ENCODE measurements at places on chromosomes 5 and 9.

DNA sequence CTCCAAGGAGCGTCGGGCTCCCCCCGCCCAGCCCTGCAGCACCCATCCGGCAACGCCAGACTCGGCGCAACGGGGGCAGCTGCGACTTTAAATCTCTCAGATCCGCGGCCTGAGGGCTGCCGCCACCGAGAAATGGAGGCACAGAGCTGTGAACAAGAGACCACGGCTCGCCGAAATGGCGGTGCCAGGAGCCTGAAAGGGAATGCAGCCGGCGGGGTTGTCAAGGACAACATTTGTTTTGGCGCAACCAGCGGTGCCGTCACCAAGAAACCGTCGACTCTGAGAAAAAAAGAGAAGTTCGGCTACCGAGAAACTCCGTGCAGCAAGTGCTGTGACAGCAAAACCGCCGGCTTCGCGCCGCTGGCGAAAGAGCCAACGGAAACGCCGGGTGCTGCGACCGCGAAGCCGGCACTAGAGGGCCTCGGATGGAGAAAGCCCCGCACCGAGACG is 2.1 kb upstream of the ANXA2R start:
- H3K4me1 ChIP-seq = peaks cover 24% of the 10 kb centered on the region

DNA sequence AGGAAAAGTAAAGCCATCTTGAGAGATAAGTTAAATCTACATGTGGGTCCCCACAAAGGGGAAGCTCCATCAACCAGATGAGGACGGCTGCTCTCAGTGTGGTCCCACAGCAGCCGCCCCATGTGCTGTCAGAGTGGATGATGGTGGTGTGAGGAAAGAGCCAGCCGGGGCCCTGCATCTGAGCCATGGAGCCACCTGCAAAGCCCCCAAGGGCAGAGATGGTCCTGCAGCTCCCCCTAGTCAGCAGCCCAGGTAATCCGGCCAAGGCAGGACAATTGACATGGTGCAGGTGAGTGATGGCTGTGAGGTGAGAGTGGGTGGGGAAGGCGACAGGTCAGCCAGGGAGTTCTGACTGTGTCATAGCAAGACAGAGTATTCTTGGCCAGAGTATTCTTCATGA is 458.8 kb downstream of the ICE1 start:
- H3K36me3 ChIP-seq = no peaks in the 10 kb centered on the region
- H3K4me1 ChIP-seq = no peaks in the 10 kb centered on the region
- no peak overlapping the region for H3K4me3 ChIP-seq
- no peaks in the 10 kb centered on the region for H3K27me3 ChIP-seq
- H3K27ac ChIP-seq = no peak overlapping the region
- no peak for DNase-seq

DNA sequence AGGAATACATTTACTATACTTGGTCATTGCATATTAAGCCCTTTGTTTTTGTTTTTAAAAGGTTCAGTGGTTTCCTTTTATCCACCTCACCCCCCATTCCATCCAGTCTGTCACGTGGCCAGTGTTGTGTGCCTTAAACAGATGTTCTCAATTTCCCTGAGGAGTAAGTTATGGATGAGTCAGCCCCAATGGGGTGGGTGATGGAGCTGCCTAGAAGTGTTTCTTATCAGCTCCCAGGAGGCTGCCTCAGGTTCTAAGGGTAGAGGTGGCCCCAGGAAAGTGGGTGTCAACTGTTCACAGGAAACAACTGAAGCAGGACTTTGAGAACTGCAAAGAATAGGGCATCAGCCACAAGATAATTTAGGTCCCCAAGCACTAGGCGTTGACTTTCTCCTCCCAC is 41.1 kb downstream of the ACTBL2 start:
- H3K4me1 ChIP-seq = no peaks in the 10 kb centered on the region
- no peak overlapping the region for H3K4me3 ChIP-seq
- H3K27ac ChIP-seq = no peak overlapping the region
- H3K36me3 ChIP-seq = no peaks in the 10 kb centered on the region
- no peaks in the 10 kb centered on the region for H3K27me3 ChIP-seq

- DNase-seq = no peak
- no peaks in the 10 kb centered on the region for H3K36me3 ChIP-seq
- no peaks in the 10 kb centered on the region for H3K4me1 ChIP-seq
- no peak overlapping the region for H3K27ac ChIP-seq
Measured at GRCh38 chr9:78525986-78526560, 229.1 kb downstream of the PSAT1 start.

- no peaks in the 10 kb centered on the region for H3K36me3 ChIP-seq
- H3K4me1 ChIP-seq = no peaks in the 10 kb centered on the region
- peaks cover 19% of the 10 kb centered on the region for H3K27me3 ChIP-seq
- no peak within 1 kb of the TSS for H3K27ac ChIP-seq
- no peak within 1 kb of the TSS for H3K4me3 ChIP-seq
- no peak for DNase-seq
Measured at GRCh38 chr5:35230038-35230611, at the start of gene PRLR. Gene PRLR (minus strand): TSS chr5:35230487. CDS start chr5:35089620, 140,867 bp downstream.

GRCh38 chr5:20231040-20231439 is 243.0 kb upstream of the CDH18 start:
- no peak overlapping the region for H3K4me3 ChIP-seq
- no peak overlapping the region for H3K27ac ChIP-seq
- no peaks in the 10 kb centered on the region for H3K36me3 ChIP-seq
- no peaks in the 10 kb centered on the region for H3K4me1 ChIP-seq

DNA sequence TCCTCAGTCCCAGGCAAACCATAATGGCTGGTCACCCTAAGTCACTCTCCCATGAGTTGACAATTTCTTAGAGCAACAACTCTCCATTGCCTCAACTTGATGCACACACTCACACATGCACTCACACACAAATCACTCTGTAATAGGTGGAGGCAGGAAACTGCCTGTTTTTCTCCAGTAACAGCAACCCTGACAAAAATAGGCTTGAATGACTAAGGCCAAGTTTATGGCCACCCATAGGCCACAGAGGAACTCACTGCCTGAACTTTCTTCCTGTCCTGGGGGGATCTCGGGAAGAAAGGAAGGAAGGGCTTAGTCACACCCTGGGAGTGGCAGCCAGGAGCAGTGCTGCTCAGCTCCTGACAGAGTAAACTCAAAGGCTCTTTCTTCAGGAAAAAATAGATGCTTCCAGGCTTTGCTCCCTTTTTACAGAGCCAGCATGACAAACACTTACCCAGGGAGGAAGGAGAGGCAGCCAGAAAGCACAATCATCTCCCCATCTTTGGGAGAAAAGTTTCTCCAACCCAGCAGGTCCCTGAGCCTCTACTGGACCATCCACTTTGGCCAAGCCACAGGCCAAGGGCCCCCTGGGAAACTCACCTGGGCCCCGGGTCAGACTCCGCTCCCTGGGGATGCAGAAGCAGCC is 368 bp downstream of the SH3TC2 start:
- no peak overlapping the region for H3K27ac ChIP-seq
- no peaks in the 10 kb centered on the region for H3K4me1 ChIP-seq

DNA sequence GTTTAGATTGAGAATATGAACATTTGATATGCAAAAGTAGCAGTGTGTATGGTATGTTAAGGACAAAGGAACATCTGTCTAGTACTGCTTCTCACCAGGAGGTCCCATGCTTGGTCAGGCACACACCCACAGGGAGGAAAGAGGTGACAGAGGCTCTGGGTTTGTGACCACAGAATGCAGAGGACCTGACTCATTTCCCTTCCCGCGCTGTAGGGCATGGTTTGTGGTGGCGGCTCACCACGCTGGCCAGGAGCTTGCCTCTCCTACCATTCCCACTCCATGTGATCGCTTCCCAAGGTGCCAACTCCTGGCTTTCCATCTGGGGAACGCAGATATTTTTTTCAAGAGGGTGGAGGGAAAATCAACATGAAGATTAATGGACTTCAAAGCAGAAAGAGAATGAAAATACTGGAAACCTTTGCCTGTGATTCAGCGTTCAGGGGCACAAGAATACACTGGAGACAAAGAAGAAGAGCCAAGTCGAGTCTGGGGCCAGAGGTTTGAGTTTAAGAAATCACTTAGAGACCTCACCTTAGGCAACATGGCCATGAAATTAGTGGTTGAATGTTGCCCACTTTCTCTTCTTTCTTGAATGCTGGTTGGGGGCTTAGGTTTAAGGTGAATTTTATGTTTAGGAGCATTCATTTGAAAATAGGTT is 477.8 kb downstream of the CCDC171 start:
- no peaks in the 10 kb centered on the region for H3K36me3 ChIP-seq
- H3K27ac ChIP-seq = no peak overlapping the region
- H3K27me3 ChIP-seq = no peaks in the 10 kb centered on the region
- H3K4me3 ChIP-seq = no peak overlapping the region
- H3K4me1 ChIP-seq = no peaks in the 10 kb centered on the region
- no peak for DNase-seq

- no peak overlapping the region for H3K27ac ChIP-seq
- no peak for DNase-seq
- no peaks in the 10 kb centered on the region for H3K27me3 ChIP-seq
- H3K4me3 ChIP-seq = no peak overlapping the region
Measured at GRCh38 chr9:118938581-118938980, 430.7 kb downstream of the BRINP1 start.

- H3K27ac ChIP-seq = no peak overlapping the region
- no peak for DNase-seq
- H3K27me3 ChIP-seq = no peaks in the 10 kb centered on the region
- no peaks in the 10 kb centered on the region for H3K36me3 ChIP-seq
- H3K4me1 ChIP-seq = no peaks in the 10 kb centered on the region
Measured at GRCh38 chr5:20619591-20619990, 631.6 kb upstream of the CDH18 start.

GRCh38 chr9:77215874-77216273 is 38.5 kb downstream of the VPS13A start:
- no peak for DNase-seq
- no peak overlapping the region for H3K27ac ChIP-seq
- H3K4me1 ChIP-seq = no peaks in the 10 kb centered on the region
- H3K36me3 ChIP-seq = no peaks in the 10 kb centered on the region
- H3K4me3 ChIP-seq = no peak overlapping the region

DNA sequence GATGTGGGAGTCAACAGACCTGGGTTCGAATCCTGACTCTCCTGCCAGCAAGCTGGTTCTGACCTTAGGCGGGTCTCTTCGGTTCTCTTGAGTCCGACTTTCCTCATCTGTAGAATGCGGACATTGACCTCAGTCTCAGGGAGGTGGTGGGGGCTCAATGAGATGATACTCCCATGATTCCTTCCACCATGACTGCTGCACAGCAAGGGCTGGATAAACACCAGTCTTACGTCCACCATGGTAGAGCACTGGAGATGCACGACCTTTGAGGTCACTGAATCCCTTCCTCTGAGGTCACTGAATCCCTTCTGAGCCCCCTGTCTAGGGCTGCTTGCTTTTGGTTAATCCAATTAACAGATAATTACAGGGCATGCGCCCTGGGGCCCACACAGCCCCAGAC is 12.5 kb upstream of the SMIM23 start:
- no peak overlapping the region for H3K4me3 ChIP-seq
- H3K36me3 ChIP-seq = no peaks in the 10 kb centered on the region
- no peaks in the 10 kb centered on the region for H3K4me1 ChIP-seq
- DNase-seq = no peak

- DNase-seq = no peak
- H3K4me3 ChIP-seq = no peak overlapping the region
- no peak overlapping the region for H3K27ac ChIP-seq
- no peaks in the 10 kb centered on the region for H3K4me1 ChIP-seq
- H3K27me3 ChIP-seq = no peaks in the 10 kb centered on the region
- H3K36me3 ChIP-seq = no peaks in the 10 kb centered on the region
Measured at GRCh38 chr5:84255315-84255714, 129.4 kb downstream of the EDIL3 start.

DNA sequence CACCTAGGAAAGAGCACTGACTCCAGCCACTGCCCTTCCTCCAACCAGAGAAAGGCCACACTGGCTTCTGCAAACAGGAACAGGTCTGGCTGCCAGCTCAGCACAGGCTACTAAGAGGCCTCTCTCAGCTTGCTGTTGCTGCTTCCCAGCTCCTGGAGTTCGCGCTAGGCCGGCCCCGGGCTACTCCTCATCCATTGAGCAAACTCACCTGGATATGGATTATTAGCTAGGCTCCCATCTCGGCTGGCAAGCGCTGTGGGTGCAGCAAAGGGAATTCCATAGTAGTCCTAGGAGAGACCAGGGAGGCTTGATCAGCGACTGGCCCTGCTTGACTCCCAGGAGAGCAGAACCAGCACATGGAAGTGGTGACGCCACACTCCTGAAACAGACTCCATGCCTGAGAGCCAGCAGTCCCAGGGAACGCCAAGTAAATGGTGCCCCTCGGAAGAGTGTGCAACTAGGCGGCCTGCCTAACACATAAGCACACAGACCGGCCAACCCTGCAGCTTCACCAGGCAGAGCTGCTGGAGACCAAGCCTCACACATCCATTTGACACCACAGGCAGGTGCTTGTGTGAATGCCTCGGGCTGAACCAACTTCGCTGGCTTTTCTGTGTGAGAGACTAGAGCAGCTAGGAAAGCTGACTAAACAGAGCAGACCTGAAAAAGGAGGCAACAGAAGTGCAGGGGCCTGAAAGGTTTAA is 107.2 kb downstream of the UBE2R2 start:
- no peak for DNase-seq
- no peaks in the 10 kb centered on the region for H3K4me1 ChIP-seq
- no peak overlapping the region for H3K4me3 ChIP-seq
- peaks cover 44% of the 10 kb centered on the region for H3K36me3 ChIP-seq
- no peaks in the 10 kb centered on the region for H3K27me3 ChIP-seq

DNA sequence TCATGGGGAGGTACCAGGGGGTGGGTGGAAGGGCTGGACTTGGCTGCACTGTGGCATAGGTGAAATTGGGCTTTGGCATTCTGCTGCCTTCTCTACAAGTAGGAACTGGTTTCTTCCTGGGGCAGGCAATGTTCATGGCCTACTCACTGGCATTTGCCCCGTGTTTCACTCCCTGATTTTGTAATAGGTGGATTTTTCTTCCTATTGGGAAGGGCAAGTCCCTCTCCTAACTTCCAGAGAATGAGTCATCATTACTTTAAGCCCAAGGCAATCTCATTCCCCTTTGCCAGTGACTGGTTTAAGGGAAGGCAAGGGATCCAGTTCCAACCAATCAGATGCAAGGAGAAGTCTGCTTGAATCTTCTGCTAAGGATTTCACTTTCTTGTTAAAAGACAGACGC is 67.9 kb upstream of the ANKRD55 start:
- no peaks in the 10 kb centered on the region for H3K27me3 ChIP-seq
- H3K27ac ChIP-seq = no peak overlapping the region
- DNase-seq = no peak
- H3K4me3 ChIP-seq = no peak overlapping the region
- H3K4me1 ChIP-seq = no peaks in the 10 kb centered on the region

DNA sequence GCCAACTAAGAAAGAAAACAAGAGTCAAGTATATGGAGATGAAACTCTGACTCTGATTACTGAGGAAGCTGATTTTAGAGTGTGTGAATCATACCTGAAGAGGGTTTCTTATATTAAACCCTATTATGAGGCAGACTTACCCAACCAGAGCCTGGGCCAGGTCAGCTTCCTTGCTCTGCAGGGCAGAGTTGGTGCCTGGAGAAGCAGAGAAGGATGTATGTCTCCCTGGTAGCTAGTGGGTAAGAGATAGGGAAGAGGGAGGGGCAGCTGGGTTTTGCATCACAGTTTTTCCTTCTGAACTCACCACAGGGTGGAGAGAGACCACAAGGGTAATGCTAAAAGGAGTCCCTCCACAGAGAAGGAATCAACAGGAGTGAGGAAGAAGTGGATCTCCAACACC is 104.1 kb downstream of the CMYA5 start:
- no peaks in the 10 kb centered on the region for H3K36me3 ChIP-seq
- H3K27ac ChIP-seq = no peak overlapping the region
- no peak for DNase-seq
- H3K4me1 ChIP-seq = no peaks in the 10 kb centered on the region
- H3K27me3 ChIP-seq = no peaks in the 10 kb centered on the region
- H3K4me3 ChIP-seq = no peak overlapping the region

GRCh38 chr5:147671365-147671764 is 111.2 kb downstream of the JAKMIP2 start:
- H3K27ac ChIP-seq = no peak overlapping the region
- no peaks in the 10 kb centered on the region for H3K27me3 ChIP-seq
- DNase-seq = no peak
- H3K36me3 ChIP-seq = peaks cover 3% of the 10 kb centered on the region
- H3K4me1 ChIP-seq = no peaks in the 10 kb centered on the region
- no peak overlapping the region for H3K4me3 ChIP-seq

GRCh38 chr5:120567921-120568320 is 103.8 kb downstream of the PRR16 start:
- no peak for DNase-seq
- no peak overlapping the region for H3K4me3 ChIP-seq
